Osteoblast (primary cell): ENCODE measurements at places on chromosomes 3 and 15. TPM values are rescaled to one million over a fixed set of nuclear protein-coding genes. Genes with fewer than 3 reads are reported as not detected.

BTBD1 gene
- total RNA-seq, result 88.3 and 99.6 TPM in 2 replicates

DNA sequence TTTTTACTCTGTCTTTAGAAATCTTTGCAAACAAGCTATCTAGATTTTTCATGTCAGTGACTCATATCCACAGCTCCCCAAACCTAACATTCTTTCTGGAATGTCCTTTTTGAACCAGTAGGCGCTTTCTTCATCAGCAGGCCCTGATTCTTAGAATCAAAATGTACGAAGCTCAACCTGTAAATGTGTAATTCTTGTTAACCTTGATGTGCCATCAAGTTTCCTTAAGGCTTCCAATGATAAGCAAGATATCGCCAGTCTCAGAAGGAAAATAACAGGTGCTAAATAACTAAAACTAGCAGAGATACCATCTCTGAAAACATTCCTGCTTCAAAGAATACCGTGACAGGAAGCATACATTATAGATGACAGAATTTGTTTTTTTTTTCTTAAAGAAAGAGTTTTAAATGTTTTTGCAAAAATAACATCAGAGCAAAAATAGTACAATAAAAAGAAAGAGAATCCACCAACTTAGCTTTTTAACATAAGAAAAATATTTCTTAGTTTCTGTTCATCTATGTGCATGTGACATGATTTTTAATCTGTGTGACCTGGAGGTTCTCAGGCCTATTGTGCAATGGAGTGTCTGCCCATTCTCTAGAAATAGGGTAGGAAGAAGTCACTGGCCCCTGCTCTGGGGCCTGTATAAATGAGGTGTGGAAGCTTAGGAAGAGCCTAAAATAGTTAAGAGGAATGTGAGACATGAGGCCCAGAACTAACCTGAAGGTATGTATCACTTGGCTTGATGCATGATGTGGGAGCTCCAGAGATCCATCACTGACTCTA is 14.7 kb upstream of the SECISBP2L start:
- peak; percentile 48 for DNase-seq

DNA sequence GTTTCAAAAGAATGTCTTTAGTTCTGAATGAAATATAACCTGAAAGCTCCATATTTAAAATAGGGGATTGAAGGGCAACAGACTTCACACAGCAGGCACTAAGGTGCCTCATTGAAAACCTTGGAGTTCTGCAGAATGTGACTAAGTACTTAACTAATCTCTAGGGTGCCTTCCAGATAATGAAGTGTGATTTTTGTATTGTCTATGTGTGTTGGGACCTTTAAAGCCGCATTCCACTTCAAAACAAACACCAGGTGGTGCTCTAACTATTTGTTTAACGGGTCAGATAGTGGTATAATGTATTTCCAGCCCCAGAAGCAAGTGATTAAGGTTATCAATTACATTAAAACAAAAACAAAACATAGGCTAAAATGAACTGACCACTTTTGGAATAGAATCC is 28.0 kb downstream of the TFG start:
- no peak for DNase-seq

- no peak for DNase-seq
Observed at GRCh38 chr3:70053293-70053692, 53.8 kb downstream of the SAMMSON start.

GRCh38 chr15:34064438-34064837 is 25.4 kb upstream of the AVEN start:
- DNase-seq, result no peak

PTPRG gene
- total RNA-seq, result 148 TPM in 2 replicates

GABRG3 gene
- total RNA-seq, result not detected in 2 replicates

GRCh38 chr3:127675651-127676391 is 3.1 kb downstream of the ABTB1 start:
- DNase-seq, result no peak

DNA sequence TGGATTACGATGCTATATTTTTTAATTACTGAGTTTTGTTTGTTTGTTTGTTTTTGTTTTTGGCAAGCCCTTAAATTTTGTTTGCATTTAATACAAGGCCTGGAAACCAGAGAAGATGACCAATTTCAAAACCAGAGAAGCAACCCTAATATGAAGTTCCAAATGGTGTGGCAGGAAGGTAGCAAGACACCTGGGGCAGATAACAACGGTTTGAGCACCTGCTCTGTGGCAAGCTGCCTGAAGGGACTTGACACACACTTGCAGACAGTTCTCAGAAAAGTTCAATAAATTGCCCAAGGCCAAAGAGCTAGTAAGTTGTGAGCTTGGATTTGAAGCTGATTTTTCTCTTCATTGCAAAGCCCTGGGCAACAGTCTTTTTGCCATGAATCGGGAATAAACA is 151.2 kb upstream of the UBE2E1 start:
- DNase-seq, result no peak

OR4F6 gene
- total RNA-seq, result not detected in 2 replicates

DNA sequence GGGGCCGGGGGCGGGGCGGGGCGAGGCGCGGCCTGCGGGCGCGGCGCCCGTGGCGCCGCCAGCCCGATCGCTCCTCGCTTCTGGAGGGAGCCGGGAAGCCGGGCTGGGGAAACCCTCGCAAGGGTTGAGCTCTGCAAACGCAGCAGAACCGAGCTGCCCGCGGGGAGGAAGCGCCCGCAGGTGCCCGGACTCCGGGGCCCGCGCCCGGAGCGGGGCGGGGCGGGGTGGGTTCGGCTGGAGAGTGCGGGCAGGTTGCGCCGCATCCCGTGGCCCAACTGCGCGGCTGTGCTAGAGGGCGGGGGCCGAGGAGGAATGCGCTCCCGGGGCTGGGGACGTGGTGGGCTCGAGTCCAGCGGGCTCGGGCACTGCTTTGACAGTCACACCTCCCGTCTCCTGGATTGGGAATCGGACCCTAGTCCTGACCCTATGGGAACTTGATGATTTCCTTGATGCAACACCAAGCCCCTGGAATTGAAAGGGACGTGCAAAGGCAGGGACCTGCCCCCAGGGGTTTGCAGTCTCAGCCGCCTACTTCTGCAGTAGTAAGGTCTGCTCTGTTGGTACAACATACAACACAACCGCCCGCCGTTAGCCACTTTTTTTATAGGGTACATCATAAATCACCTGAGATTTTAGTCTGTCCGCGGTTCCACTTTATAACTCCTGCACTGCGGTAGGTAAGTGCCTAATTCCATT is 34.3 kb downstream of the ZBTB38 start:
- peak; percentile 90 for DNase-seq

- DNase-seq, result no peak
Observed at GRCh38 chr3:8643693-8644365, 769 bp downstream of the SSUH2 start.

DNA sequence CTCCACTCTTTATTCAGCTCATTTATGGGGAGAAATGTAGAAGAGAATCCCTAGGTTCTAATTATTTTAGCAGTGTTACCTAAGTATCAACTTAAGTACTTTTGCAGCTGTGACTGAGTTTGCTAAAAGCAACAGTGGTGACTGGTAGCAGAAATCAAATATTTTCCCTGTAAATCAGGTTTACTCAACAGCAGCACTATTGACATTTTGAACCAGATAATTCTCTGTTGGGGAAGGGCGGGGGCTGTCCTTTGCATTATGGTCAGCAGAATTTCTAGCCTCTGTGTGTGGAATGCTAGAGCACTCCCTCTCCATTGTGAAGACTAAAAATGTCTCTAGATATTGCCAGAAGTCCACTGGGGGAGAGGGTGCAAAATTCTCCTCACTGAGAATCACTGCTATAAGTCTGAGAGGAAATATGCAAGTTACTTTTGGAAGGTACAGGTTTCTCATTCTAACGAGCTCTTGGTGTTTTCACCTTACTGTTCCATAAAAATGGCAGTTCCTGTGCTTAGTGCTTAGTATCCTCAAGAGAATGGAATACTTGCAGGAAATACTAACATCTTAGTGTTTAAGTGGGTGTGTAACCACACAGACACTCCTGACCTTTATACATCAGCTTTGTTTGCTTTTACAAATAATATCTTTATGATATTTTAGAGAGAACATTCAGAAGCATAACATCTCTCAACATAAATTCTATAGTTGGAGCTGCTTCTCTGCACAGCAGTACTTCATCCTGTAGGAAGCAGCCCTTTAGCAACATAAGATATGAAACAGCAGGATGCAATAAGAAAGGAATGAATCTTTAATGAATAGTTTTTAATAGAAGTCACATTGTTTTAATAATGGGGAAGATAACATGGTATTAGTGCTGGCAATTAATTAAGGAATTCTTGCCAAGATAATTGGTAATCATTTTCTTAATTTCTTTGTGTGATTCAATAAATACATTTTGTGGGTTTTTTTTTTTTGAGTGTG is 246.5 kb upstream of the GOLIM4 start:
- DNase-seq, result peak; percentile 8

GRCh38 chr15:32134842-32135241 is 104.5 kb downstream of the CHRNA7 start:
- no peak for DNase-seq

GRCh38 chr15:82108489-82109078 is 62.8 kb upstream of the MEX3B start:
- peak; percentile 93 for DNase-seq

DNA sequence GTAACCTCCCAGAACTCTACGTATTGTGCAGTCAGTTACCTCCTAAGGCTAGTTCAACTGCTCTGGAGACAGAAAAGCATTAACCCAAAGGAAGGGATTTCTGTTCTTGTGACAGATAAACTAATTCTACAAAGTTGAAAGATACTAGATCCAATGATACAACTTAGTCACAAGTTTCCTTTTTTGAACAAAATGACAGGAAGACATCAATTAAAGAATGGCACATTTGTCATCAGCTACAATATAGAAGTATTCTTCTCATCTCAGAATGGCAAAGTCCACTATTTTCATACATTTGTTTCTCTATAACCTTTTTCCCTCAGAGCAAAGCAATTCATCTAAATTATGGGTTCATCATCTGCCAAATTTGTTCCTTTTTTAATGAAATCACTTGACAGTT is 43.7 kb downstream of the ISL2 start:
- DNase-seq, result no peak

DNA sequence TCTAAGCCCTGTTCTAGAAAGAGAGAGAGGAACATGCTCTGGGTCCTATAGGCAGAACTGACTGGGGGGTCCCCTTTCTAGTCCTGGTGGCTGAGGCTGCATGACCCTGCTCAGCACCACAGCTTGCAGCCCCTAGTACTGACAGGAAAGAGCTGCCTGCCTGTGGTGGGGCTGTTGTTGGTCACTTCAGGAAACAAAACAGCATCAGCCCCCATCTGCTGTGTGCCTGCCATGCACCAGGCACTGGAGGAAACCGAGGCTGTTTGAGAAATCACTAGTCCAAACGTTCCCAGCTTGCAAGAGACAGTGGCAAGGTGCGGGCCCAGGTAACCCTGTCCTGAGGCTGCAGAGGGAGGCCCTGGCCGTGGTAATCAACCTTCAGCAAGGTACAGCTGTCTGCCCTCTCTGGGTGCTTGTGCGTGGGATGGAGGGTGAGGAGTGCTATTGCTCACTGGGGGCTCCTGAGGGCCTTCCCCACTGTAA is 90.6 kb downstream of the IQSEC1 start:
- DNase-seq, result no peak

- DNase-seq, result no peak
Observed at GRCh38 chr3:95971573-95971972, 842.8 kb upstream of the EPHA6 start.

CPN2 gene
- total RNA-seq, result under 0.01 and 0.29 TPM in 2 replicates

DNA sequence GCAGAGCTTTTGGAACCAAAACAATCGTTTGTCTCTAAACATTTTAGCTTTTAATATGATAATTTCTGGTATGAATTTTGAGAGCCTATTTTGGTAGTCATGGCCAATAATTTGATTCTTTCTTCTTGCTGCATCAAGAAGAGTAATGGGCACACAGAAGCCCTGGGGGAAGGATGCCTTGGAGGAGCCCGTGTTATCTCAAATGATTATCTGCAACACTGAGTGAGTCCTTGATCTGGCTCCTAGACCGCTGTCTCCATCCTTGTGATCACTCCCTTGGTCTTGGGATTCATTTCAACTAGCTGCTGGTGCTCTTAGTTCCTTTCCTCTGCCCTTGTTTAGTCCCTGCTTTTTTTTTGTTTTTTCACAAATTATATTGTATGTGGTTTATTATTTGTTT is 77.9 kb upstream of the CCNL1 start:
- DNase-seq, result no peak

DNA sequence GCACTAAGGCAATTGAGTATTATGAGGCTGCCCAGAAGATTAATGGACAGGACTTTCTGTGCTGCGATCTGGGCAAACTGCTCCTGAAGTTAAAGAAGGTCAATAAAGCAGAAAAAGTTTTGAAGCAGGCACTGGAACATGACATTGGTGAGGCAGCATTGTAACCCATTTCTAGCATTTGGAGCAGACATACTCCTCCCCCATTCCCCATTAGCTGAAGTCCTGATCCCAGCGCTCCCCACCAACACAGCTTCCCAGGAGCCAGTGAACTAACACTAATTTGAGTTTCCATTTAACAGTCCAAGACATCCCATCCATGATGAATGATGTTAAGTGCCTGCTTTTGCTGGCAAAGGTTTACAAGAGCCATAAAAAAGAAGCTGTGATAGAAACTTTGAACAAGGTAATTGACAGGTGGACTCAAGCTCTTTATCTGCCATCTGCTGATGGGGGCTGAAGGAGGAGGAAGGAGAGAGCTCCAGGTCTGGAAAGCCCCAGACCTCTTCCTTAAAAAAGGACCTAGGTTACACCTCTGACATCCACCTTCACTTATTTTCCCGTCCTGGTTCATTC is 22.6 kb downstream of the CSRNP1 start:
- DNase-seq, result no peak

GRCh38 chr3:53083521-53083920 is 37.6 kb upstream of the SFMBT1 start:
- peak; percentile 85 for DNase-seq

GRCh38 chr3:150296123-150296735 is 111.9 kb upstream of the TSC22D2 start:
- DNase-seq, result no peak

CAV3 gene
- not detected in 2 replicates for total RNA-seq

GRCh38 chr3:126963261-126964190 is 19.4 kb upstream of the PLXNA1 start:
- DNase-seq, result peak; percentile 70

- DNase-seq, result no peak
Observed at GRCh38 chr3:58874795-58875194, 175.0 kb downstream of the CFAP20DC start.

LRRC28 gene
- 32.6 and 32.7 TPM in 2 replicates for total RNA-seq

DNA sequence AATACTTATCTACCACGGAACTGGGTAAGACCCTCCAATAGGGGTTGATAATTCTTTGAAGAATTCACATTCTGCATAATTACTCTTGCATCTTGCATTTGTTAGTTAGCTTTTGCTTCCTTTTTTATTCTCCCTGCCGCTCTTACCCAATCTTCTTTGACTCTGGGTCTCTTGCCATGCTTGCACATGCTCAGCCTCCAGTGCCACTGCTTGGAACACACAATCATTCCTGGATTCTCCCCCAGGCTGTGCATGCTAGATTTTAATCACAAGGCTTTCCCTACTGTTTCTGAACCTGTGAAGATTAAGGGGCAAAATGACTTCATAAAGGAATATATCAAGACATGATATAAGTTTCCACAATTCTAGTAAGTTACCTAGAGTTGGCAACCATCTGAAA is 133.1 kb downstream of the IL1RAP start:
- no peak for DNase-seq

- DNase-seq, result peak; percentile 79
Observed at GRCh38 chr15:100663086-100663914, 60.9 kb downstream of the ASB7 start.
